Immature natural killer cell (primary cell): ENCODE measurements at places on chromosomes 16 and 17. TPM values are rescaled to one million over a fixed set of nuclear protein-coding genes. Genes with fewer than 3 reads are reported as not detected.
A peak's percentile ranks its signal among the peaks of the same experiment; 100 is the strongest.

Gene GAS7
- 31.2 TPM for polyA plus RNA-seq

Gene CDH1
- not detected for polyA plus RNA-seq

GRCh38 chr16:26550111-26550610 lies 516.6 kb upstream of the C16orf82 start:
- no peak for DNase-seq

Gene SMIM36
- not detected for polyA plus RNA-seq

GRCh38 chr16:18836702-18837101 lies 35.4 kb upstream of the ARL6IP1 start:
- DNase-seq, result no peak

DNA sequence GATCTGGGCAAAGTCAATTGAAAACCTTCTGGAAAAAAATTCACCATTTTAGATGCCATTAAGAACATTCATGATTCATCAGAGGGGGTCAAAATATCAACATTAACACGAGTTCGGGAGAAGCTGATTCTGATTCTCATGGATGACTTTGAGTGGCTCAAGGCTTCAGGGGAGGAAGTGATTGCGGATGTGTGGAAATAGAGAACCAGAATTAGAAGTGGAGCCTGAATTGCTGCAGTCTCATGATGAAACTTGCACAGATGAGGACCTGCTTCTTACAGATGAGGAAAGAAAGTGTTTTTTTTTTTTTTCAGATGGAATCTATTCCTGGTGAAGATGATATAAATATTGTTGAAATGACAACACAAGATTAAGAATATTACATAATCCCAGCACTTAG lies 12.9 kb downstream of the ITGAX start:
- no peak for DNase-seq

Gene KRT34
- not detected for polyA plus RNA-seq

Gene DNAI2
- polyA plus RNA-seq, result 0.74 TPM

DNA sequence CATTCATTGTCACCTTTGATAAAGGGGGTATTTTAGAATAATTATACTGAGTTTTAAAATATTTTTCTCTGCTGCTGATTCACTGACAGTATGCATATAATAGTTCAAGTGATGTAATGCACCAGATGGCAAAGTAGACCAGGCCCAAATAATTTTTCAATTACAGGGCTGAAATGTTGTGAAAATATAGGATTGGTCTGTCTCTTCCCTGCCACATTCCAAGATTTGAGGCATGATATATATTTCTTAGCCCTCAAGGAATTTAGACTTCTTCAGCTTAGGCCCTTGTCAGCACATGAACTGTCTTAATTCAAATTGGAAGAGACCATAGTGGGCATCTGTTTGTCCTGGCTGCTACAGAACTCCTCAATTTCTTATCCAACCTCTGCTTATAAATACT lies 39.2 kb upstream of the SLC12A3 start:
- no peak for DNase-seq

GRCh38 chr16:80663078-80663477 lies 122.3 kb downstream of the DYNLRB2 start:
- no peak for DNase-seq

DNA sequence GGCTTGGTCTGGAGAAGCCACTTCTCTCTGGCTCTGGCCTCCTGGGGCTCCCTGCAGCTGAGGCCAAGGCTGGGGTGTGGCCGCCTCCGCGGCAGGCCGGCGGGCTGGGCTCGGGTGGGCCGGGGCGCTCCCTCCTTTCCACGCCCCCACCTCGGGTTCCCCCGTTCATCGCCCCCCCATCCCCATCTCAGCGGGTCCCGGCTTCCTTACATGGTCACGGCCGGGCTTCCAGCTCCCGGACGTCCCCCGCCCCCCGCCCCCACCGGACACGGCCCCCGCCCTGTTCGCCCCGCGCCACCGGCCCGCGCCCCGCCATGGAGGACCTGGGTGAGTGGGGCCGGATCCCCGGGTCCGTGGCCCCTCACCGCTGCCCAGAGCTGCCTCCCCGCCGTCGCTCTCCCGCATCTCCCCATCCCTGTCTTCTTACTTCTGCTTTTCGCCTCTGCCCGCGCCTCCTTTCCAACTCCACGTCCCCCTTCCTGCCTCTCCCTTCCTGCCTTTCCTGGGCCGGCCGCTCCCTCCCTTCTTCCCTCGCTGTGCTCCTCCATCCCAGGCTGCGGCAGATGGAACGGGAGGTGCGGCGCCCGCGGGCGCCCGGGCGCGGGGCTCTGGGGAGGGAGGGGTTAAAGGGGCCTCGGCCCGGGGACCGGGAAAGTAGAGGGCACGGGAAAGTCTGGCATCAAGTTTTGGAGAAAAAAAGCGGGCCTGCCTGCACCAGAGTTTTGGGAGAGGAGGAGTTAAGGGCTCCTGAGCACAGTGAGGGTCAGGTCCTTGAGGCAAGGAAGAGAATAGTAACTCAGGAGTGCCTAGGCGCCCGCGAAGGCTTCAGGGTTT lies at the start of gene TGFB1I1:
TGFB1I1 (plus strand) TSS at position 278 of the 834 bp plus-strand sequence; CDS start at position 315, 37 bp downstream.
- no peak for DNase-seq

DNA sequence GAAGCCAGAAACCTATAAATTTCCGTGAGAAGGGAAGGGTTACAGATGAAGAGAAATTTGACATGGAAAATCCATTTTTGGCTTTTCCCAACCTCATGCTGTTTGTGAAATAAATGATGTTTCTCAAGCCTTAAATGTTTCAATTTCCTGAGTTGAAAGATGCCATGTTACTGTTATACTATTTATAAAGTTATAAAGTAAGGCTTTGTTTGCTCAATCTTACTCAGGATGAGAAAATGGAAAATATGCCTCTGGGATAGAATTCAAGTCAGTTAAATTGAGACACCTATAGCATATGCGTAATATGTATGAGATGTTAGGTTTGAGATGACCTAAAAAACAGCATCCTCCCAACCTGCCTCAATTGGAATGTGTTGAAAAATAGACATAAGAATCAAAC lies 19.9 kb upstream of the FAM20A start:
- DNase-seq, result no peak

Gene CTRL
- polyA plus RNA-seq, result 0.59 TPM

DNA sequence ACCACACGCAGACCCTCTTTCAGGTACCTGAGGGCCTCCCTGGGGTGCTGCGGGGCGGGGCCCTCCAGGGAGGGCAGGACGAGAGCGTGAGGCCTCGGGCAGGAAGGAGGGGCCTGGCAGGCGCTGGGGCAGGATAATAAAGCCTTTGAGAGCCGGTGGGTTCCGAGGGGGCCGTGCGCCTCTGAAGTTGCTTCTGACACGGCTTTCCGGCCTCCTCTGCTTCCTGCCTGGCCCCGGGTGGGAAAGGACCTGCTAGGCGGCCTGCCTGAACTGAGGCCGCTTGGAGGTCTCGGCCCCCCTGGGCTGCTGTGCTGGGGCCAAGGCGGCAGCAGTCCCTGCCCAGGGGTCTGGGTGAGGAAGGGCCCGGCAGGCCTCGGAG lies 10.4 kb downstream of the CENPX start:
- no peak for DNase-seq

DNA sequence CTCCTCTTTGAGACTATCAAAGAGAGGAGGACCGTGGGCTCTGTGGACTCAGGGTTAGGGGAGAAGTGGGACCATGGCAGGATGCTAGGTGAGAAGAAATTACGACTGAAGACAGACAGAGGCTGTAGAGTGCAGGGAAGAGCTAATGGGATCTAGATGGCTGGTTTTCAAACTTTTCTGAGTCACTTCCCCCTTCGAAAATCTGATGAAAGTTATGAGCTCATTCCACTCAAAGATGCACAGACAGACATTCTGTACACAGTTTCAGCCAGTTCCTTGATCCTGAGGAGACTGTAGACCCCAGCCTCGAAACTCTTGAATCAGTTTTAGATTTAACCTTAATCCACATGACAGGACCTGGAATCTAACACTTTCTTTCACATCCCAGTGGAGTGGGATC lies 40.7 kb downstream of the RGS9 start:
- DNase-seq, result no peak

Gene EVPLL
- not detected for polyA plus RNA-seq

GRCh38 chr16:63530208-63530607 lies 1494.0 kb upstream of the CDH8 start:
- DNase-seq, result no peak

DNA sequence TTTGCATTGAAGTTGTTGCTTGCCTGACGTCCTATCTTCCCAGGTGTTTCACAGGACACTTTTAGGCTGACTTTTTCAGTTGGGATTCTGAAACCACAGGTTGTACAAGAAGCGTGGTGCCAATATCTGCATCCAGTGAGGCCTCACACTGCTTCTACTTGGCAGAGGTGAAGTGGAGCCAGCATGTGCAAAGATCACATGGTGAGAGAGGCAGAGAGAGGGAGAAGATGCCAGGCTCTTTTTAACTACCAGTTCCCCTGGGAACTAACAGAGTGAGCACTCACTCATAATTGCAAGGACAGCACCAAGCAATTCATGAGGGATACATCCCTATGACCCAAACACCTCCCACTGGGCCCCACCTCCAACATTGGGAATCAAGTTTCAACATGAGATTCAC lies 5.8 kb upstream of the ABCA6 start:
- DNase-seq, result no peak

- no peak for DNase-seq
Measured at GRCh38 chr16:74724820-74725549, 24.3 kb upstream of the MLKL start.

DNA sequence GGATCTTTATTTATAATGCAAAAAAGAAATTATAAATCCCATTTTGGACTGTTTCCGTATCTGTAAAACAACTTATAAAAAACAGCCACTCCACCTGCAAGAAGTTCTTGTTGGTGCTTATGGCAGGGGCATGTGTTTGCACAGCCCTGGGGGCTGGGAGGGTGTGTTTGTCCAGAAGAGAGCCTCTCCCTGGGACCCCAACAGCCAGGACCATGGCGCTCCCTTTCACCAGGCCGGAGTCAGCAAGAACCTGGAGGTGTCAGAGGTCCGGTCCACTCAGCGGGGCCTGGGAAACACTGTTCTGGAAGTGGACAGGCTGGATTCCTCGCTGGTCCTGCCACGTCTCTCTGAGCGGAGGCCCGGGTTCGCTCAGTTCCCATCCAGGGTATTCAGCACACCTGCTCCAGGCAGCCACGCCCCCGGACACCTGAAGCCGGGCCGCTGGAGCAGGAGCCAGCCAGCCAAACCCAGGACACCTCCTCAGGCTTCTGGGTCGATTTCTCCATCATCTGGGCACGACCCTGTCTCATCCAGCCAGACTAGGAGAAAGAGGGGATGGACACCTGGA lies 18.9 kb upstream of the GINS2 start:
- no peak for DNase-seq

- DNase-seq, result no peak
Measured at GRCh38 chr16:78102122-78102660, 2.7 kb downstream of the WWOX start.

- DNase-seq, result no peak
Measured at GRCh38 chr17:79484600-79485418, 126.0 kb downstream of the RBFOX3 start.

DNA sequence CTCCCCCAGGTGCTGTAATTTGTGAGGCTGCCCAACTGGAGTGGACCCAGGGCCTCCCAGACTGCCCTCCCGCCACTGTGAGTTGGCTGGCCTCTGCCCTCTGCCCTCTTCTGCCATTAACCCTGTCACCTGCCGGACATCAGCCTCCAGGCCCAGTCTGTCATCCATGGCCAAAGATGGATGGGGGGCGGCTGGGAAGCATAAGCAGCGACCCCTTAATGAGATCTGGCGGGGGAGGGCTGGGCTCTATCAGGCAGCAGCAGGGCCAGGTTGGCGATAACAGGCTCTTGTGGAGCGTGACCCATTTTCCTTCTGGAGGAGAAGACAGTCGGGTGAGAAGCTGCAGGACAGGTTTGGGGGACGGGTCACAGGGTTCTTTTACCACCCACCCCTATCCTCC lies 25.3 kb downstream of the CDK5RAP3 start:
- no peak for DNase-seq

- DNase-seq, result no peak
Measured at GRCh38 chr17:43974382-43975266, 20.9 kb upstream of the PYY start.

- DNase-seq, result no peak
Measured at GRCh38 chr17:27635275-27635823, 4.4 kb downstream of the LGALS9 start.

DNA sequence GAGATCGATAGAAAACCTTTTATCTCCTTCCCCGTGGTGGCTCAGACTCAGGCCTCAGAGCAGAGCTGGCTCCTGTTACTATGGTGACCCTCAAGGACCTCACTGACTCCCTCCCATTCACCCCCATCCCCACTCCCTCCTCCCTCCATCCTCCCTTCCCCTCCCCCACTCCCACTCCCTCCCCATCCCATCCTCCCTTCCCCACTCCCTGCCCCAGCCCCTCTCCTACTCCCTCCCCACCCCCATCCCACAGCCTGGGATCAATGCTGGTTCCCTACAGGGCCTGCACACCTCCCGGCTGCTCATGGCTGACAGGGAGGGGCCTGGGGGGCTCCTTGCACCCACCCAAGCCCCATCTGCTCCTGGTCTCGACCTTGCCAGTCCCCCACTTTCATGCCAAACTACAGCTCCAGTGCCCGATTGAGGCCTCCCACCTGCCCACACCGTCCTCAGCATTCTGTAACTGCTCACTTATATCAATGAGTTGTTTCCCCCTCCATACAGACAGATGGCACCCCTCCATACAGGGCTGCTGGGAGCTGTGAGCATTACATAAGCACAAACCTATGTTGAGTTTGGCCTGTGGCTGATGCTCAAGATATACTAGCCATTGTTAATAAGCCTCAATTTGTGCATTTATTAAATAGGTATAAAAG lies 11.6 kb upstream of the RAI1 start:
- no peak for DNase-seq

Gene VAT1L
- polyA plus RNA-seq, result not detected

DNA sequence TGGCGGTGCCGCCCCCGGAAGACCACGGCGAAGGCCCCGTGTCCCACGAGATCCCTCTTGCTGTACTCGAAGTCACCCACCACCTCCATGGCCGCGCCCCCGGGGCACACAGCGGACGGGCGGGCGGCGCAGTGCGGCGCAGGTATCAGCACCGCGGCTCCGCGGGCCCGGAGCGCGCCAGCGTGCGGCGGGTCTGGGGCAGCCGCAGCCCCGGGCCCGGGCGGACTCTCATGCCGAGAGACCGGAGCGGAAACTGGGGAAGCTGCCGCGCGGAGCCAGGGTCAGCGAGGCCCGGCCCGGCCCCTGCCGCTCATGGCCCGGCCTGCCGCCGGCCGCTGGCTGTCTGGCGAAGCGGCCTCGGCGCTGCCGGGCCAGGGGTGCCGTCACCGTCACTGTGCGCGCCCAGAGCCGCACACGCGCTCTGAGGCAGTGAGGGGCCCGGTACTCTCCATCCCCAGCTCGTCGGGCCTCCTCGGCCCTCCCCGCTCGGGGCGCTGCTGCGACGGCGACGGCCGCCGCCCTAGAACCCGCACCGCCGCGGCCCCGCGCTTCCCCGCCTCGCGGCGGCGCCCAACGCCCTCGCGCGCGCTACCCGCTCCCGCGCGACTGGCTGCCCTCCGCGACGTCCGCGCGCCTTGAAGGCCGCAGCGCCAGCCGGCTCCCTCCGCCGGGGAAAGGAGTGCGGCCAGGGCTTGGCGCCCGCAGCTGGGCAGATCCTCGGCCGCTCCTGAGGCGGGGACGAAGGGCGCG lies at the start of gene ULK2:
ULK2 (minus strand) TSS at position 608 of the 750 bp plus-strand sequence; CDS start at position 89, 519 bp downstream.
- peak; percentile 60 for DNase-seq

DNA sequence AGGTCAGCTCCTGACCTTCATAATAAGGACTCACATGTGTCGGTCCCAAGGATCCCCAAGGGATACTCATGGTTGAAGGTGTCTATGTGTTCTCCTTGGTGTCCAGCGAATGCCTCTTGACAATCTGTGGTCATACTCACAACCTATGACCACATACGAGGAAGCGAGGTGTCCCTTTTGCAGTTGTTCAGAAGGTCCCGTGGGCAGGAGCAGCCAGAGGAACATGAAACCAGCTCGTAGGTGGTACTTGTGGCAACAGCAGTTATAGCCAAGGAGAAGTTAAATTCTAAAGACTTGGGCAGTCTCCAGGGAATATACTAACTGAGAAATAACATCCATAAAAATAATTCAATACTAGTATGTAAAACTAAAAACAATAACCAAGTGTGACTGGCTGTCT lies 685.3 kb downstream of the WWOX start:
- no peak for DNase-seq
